ENCODE measurements at places on chromosomes 5 and 9.

- no peak for DNase-seq
Measured at GRCh38 chr9:110980261-110980660, 58.0 kb downstream of the LPAR1 start.

- no peak for DNase-seq
Measured at GRCh38 chr5:15620501-15620900, 120.5 kb downstream of the FBXL7 start.

DNA sequence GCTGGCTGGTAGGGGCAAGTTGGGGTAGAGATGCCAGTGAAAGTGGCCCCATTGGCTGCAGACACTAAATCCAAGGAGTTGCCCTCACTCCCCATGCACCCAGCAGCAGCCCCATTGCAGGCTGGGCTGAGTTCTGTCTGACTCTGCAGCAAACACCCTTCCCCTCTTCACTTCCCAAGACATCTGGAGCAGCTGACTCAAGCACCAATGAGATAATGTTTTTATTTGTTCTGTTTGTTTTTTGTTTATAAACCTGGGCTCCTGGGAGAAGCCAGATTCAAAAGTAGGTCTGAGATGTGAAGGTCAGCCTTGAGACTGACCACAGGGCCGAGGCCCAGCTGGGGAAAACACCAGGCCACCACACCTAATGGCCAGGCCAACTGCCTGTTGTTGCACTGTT lies 545.9 kb upstream of the KLF4 start:
- no peak for DNase-seq

- no peak for DNase-seq
Measured at GRCh38 chr9:1979741-1980367, 35.3 kb upstream of the SMARCA2 start.

- no peak for DNase-seq
Measured at GRCh38 chr5:163467682-163468081, 7.2 kb downstream of the HMMR start.

DNA sequence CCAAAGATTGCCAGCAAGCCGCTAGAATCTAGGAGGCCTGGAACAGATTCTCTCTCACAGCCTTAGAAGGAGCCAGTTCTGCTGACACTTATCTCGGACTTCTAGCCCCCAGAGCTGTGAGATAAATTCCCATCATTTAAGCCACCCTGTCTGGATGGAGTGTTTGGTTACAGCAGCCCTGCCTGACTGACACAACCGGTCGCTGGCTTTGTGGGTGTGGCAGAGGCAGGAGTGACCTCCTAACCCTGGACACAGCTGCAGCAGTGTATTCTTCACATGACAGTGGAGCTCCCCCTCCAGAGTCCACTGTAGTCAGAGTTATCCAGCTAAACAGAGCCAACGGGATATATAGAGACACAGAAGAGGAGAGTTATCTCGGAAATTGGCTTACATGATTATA lies 21.2 kb upstream of the IL17B start:
- DNase-seq = no peak

DNA sequence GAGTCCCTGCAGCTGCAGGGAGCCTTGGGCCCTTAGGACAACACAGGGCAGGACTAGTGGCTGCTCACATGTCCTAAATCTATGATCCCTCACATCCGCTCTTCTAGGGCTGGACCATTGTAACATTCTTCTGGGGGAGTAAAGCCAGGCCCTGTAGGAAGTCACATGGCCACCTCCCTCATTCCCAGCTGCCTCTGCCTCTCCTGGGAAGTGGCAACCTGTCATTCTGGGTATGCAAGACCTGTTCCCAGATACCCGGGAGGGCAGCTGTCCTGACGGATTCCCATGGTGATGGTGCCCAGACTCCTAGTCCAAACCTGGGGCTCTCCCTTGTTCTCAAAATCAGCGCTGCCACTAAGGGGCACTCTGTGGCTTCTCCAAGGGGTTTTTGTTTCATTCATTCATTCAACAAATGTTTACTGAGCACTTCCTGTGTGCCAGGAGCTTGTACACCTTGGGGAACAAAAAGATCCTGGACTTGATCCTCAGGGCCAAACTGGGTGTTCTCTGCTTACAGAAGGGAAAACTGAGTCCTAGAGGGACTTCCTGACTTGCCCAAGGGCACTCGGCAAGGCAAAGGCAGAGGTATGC lies 85.6 kb downstream of the PSD2 start:
- no peak for DNase-seq

DNA sequence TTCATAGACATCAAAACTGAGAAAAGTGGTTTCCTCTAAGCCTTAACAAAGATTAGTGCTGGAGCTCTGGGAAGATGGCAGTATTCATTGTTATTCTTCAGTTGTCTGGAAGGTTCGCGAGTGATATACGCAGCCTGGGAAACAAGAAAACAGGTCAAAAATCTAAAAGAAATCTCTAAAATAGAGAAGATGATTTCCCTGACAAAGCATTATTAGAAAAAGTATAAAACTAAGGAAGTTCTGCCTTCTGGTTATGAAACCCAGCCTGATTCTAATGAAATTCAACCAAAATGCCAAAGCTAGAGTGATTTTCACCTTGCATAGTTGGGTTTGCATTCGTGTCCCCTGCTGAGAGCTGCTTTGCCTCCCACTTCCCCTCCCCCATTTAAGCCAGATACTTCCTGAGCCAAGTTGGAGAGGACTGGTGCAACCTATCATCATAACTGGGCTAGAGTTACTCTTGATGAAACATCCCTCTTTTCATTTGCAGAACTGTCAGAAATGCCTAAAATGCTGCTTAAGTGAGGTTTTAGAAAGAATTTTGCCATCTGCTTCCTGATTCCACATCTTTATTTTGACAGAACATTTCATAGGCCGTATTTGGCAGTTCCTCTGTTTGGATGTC lies 48.4 kb downstream of the NDFIP1 start:
- no peak for DNase-seq

DNA sequence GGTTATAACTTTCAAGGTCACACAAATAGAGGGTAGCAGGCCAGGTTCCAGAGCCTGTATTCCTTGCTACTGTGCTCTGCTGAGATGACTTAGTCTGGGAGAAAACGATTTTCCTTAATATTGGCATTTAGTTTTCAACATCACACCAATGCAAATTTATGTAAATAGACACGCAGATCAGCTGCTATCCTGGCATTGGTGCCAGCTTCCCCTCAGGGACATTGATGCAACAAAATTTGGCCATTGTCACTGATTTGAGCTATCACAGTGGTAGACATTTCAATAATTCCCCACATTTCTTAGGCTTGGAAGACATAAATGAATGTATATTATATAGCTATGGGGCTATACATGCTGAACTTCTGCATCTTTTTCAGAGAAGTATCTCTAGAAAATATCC lies 71.6 kb upstream of the ASTN2 start:
- DNase-seq = no peak

- no peak for DNase-seq
Measured at GRCh38 chr5:93967923-93968322, 226.5 kb upstream of the POU5F2 start.

DNA sequence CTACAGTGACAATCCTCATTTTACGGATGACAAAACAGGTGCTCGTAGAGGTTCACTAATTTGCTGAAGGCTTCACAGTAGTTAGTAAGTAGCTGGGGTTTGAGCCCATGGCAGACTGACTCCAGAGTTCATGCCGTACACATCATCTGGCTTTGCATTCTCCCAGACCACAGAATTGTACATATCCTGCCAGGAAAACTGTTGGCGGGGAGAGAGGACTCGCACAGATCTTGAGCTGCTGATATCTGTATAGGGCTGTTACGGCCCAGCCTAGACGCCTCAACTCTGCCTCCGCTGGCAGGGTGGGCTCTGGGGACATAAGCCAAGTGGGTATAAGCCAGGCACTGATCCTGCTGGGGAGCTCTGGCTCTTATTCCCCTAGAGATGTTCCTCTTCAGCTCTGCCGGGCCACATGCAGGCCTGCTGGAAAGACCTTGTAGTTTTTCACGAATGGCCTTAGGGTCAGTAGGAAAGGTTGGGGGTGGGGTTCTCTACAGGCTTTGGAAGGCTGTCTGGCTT lies 16.3 kb downstream of the LARP1 start:
- no peak for DNase-seq

- no peak for DNase-seq
Measured at GRCh38 chr5:150397782-150398721, 14.7 kb downstream of the CD74 start.

- no peak for DNase-seq
Measured at GRCh38 chr9:116422119-116422979, 264.8 kb upstream of the TRIM32 start.

DNA sequence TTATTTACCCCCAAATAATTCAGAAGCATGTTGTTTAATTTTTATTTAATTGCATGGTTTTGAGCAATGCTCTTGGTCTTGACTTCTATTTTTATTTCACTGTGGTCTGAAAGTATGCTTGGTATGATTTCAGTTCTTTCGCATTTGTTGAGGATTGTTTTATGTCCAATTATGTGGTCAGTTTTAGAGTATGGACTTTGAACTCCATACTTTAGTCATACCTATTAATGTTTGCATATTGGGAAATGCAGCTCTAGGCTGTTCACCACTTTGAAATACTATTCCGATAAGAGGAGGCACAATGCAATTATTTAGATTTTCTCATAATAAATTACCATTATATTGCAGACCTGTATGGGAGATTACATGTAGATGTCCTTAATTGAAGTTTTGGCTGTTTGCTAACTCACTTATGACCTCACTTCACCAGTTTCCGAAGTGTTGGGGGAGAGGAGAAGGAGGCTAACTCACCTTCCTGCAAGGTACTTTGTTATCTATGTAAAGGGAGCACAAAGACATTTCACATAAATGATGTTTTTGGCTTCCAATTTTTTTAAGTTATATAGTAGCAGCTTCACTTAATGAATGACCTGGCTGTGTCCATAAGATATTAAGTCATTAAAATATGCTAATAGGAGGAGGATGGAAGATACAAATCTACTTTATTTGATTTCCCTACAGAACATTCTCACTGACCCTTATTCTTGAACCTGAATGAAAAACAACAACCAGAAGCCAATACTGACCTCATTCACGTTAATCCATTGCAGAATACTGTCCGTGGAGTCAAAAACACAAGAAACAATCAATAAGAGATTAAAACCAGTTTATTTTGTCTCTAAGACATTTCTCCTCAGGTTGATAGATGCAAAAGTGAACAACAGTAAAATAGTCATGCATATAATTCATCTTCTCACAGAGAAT lies 970.3 kb upstream of the ARRDC3 start:
- DNase-seq = no peak

- DNase-seq = peak; percentile 14
Measured at GRCh38 chr5:58459146-58460001, 512 bp downstream of the PLK2 start.

GRCh38 chr9:95896580-95896979 lies 21.1 kb downstream of the ERCC6L2 start:
- DNase-seq = no peak

GRCh38 chr9:90642570-90643539 lies at the start of gene DIRAS2:
Gene DIRAS2 (minus strand): TSS chr9:90642824. CDS start chr9:90613827, 28,997 bp downstream.
- peak; percentile 74 for DNase-seq

GRCh38 chr9:120109242-120109641 lies 470.7 kb downstream of the CDK5RAP2 start:
- DNase-seq = no peak

DNA sequence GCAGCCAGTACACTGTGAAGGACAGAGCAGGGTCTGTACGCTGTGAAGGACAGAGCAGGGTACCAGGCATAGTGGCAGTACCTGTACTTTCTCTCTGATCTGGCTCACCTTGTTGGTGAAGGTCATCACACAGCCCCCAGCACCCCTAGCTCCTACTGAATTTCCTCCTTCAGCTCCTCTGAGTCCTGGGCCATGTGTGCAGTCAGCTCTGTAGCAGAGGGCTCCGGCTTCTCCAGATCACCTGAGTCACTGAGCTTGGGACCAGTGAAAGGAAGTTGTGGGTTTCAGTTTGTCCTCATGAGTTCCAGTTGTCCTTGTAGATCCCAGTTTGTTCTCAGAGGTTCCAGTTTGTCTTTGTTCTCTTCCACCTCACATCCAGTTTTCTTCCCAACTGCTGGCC lies 5.5 kb downstream of the NUDT2 start:
- DNase-seq = no peak

DNA sequence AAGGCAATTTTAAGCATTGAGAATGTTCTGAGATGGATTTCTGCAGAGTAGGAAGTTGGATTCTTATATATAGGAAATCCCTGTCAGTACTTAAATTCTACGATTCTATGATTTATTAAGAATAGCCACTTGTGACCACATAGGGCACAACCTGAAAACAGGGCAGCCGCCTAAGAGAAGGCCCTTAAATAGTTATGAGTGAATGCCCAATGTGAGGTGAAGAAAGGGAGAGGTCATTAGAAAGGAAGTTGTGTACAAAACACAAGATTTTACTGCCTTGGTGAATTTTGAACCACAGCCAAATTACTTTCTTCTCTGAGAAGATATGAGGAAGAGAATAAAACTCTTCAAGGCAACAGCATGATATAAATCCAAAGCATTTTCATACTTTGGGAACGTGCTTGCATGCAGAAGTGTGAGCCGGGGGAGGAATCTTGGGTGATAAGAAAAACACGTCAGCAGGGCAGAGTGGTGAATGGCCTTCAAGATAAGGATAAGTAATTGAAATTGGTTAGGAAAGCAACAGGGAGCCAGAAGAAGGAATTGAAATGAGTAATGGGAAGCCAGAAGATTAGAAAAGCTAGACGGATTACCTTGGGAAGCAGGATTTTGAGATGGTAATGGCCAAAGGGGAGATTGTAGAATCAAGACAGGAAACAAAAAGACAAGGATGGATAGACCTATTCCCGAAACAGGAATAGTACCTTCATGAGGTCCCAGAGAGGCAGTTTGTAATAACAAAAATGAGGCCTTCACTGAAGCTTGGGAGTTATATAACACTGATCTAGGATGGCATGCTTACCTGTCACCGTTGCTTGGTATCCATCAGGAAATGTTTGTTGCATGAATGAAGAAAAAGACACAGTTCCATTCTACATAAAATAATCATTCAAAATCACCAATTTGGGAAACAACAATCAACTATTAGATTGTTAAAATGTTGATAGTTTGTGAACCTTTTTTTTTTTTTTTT lies 244.3 kb downstream of the PDE4D start:
- DNase-seq = no peak

DNA sequence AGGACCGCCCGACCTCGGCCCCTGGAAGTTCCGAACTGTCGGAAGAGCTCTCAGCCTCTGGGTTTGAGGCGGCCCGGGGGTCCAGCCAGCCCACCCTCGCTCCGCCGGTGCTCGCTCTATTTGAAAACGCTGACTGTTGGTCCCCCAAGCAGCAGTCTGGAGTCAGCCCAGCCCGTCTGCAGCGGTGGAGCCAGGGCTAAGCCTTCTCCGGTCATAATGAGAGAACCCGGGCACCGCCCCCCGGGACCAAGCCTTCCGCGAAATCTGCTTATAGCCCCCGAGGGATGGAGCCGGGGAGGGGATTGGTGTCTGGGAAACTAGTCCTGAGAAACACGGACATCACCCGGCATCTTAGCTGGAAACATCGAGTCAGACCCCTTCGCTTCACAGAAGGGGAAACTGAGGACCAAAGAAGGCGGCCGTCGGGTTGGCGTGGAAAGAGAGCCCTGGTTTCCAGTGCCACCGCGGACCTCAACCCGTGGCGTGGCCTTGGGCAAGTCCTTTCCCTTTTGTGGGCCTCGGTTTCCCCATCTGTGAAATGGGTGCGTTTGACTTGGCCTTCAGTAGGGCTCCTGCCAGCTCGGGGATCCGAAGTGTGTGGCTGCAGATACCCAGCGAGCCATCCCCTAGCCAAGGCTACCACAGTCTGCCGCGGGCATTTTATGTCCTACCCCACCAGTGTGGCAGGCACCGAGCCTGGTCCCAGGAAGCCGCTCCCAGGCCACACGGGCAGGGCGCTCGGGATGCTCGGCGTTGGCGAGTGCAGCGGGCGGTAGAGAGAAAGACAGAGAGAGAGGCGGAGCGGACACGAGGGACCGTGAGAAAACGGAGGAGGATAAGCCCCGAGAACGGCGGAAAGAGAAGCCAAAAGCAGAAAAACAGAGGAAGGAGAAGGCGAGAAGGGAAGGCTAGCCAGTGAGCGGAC lies 857 bp downstream of the ADAM19 start:
- DNase-seq = no peak

Measured in substantia nigra (tissue), 51 donors.